ENCODE measurements at places on chromosomes 16 and 17.

- no peak for DNase-seq
Observed at GRCh38 chr17:48925251-48925990, 17.2 kb downstream of the UBE2Z start.

DNA sequence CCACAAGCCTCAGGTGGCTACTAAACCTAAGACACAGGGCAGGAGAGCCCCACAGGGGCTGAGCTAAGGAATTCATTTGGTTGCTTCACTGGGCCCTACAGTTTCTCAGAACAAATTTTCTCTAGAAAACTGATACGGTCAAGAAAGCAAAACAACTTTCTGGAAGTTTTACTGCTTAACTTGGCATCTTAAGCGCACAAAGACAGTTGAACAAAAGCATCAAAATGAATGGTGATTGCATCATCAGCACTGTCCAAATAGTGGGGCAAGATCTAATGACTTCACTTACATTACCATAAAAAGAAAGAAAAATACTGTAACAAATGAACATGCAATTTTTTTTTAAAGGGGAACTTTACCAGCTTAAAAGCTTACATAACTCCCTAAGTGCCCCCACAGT lies 47.6 kb downstream of the XPO6 start:
- DNase-seq = no peak

GRCh38 chr17:4858068-4858881 lies 25.1 kb downstream of the MINK1 start:
- no peak for DNase-seq

DNA sequence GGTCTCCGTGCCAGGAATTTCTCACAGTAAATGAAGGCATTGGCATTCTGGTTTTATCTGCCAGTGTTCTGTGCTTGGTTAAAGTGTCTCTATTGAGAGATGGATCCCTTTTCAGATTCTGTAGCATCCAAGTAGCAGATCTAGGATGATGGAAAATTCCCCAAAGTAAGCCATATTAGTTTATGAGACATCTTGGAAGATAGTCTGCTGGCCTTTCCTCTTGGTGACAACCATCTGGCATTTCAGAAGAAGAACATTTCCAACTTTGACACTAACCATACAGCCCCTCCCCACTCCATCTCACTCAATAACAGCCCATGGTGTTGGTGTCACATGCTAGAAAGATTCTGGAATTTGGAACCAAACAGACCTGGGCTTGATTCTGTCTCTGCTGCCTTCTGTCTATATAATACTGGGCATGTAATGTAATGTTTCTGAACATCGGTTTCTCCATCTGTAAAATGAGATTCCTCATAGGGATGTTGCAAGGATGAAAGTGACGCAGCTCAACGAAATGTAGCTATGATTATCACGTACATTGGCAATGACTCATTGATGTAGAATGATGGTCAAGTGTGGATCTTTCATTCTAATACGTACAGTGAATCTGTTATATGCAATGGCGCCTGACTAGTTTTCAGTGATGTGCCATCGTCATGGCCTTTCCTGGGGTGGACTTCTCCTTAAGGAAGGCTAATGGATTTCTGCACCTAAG lies 32.6 kb upstream of the PIRT start:
- DNase-seq = no peak

GRCh38 chr16:49972961-49973360 lies 52.1 kb upstream of the CNEP1R1 start:
- DNase-seq = no peak

DNA sequence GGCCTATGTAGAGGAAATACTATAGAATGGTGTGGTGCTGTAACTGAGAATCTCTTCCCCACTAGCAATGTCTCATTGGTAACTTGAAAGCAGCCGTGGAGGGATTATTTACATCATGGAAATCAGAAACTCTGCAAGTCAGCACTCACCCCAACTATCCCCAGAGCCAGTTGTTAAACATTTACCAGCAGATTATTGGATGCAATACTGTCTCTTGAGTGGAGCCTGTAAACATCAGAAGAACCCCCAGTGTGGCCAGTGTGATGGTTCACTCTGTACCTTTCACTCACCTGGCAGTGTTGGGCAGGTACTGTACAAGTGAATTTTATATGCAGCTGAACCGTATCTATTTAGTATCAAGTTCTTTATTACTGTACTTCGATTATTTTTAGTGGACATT lies 299.8 kb upstream of the SALL1 start:
- no peak for DNase-seq

GRCh38 chr16:58114827-58115825 lies 14.1 kb downstream of the CFAP20 start:
- no peak for DNase-seq

DNA sequence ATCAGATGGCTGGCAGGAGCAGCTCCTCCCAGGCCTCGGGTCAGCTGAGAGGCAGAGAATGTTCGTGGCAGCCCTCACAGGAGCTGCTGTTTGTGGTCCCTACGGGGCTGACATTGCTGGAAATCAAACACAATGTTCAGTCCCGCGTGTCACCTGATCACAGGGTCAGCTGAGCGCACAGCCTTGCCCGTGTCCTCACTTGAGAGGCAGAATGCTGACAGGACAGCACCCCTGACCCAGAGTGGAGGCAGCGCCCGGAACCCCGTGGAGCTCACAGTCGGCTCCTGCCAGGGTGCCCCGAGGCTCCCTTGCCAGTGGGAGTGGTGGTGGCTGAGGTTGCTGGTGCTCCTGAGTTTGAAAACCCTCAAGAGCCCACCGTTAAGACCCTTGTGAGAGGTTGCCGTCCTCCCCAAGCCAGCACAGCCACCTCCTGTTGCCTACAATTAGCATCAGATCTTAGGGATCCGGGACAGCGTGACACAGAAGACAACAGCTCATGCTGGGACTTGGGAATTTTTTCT lies 3.6 kb upstream of the CHMP6 start:
- no peak for DNase-seq

DNA sequence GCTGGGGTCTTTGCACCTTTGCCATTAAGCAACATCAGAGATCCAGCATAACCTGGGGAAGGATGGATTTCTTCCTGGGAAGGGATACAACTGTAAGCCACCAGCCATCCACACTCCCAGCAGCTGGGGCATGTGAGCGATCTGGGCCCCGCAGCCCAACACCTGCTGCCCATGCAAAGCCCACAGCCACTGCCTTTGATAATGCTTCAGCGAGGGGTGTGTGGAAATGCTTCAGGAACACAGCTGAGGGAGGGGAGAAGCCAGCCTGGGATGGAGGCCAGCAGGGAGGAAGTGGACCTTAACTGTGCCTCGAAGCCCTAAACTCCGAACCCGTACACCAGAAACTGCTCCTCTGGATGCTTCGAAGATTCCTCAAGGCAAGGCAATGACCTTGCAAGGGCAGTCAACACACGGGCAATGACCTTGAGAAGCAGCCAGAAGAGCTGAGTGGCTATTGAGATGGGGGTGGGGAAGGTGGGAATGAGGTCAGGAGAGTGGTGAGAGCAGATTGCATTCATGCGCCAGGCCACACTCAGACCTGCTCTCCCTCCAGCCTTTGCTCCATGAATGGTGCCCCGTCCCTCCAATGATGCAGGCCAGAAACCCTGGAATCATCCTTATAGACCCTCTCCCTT lies 49.1 kb downstream of the KATNIP start:
- no peak for DNase-seq

DNA sequence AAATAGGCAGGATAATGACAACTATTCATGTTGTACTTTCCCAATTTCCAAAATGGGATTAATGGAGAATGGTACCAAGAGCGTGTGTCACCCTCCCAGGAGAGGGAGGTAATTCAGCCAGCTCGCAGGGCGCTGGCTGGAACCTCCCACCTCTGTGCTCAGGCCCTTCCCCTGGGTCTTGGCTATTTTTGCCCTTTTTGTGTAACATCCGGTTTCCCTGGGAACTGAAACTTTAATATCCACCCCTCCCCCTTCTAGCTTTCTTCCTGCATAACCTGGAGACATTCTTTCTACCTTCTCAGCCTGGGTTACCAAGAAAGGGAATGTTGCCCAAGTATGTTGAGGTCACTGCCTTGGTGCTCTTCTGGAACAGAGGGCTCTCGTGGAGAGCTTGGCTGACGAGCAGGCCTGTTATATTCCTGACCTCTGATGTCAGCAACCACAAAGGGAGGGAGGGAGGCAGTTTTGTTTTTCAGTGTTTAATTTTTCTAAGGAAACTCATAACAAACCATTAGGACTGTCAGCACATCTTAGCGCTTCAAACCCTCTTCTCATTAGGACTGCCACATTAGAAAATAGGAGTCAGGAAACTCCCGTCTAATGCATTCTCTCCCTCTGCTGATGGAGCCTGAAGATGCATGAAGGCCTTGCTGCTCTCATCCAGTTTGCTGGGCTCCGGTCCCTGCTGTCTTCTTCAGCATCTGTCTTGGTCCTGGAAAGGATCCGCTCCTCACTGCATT lies 25.6 kb downstream of the ITGB3 start:
- DNase-seq = no peak

DNA sequence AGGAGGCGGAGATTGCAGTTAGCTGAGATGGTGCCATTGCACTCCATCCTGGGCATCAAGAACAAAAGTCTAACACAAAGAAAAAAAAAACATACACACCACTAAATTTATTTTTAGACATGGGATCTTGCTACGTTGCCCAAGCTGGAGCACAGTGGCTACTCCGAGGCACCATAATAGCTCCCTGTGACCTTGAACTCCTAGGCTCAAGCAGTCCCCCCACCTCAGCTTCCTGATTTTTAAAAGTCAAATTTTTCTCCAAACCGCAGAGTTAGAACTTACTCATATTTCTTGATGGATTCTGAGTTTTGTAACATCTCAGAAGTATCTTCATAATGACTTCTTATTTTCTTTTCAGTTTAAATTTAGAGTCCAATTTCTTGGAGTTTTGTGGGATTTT lies 3.4 kb downstream of the CMTM4 start:
- no peak for DNase-seq

DNA sequence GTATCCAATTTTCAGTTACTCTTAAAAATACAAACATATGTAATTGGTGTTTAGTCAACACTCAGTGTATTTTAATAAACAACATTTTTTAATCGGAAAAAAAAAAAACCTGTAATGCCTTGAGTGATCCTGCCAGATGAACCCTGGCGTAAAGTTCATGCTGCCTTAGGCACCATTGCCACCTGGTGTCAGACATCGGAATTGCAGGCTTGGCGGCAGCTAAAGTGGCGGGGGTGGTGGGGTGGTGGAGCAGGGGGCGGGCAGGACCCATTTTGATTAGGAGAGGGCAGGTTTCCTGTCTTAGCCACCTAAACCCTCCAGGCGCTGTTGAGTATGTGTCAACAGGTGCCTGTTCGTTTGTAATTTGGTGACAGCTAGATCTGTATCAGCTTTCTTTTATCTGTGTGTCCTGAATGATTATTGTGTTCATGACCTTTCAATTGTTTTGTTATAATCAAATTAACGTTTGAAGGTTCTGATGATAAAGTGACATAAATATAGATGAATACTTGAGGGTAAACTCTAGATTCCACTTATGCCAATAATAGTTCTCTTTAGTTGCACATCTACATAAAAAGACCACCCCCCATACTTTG lies 588.7 kb downstream of the CDH13 start:
- DNase-seq = peak; percentile 66

- peak; percentile 85 for DNase-seq
Observed at GRCh38 chr17:42287977-42288802, at the start of gene STAT5A. Gene STAT5A, plus strand, starts transcription at chr17:42288498. Its CDS starts 914 bp downstream, at chr17:42289412.

DNA sequence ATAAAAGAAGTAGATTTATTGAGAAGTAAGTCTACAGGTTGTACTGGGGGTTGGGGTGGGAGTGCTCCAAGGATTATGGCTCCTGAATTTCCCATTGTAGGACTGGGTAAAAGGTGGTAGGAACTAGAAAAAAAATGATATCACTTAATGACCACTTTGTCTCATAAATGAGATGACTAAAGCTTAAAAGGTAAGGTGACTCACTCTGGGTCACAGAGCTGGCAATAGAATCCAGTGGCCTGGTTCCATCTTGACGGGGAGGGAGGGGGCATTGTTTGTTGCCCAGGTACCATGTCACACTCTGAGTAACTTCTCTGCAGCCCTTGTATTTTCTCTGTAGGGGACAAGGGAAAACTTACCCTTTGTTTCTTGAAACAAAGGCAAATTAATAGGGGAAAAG lies 126.1 kb downstream of the PITPNC1 start:
- peak; percentile 44 for DNase-seq

GRCh38 chr16:67075331-67075730 lies 34.4 kb upstream of the PHAF1 start:
- no peak for DNase-seq

DNA sequence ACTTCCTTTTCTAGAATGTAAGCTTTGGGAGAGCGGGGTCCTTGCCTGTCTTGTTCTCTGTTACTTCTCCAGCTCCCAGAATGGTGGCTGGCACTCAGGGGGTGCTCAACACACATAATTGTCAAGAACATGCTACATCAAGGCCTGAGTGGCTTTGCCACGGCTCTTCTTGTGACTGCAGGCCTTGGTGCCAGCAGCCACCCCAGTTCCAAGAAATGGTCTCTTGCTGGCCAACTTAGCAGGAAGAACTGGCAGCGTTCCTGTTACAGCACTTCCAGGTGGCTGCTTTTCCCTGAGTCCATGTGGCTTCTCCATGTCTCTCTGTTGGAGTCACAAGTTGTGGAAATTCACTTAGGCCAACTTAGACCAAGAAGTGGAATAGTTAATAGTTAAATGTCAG lies 36.1 kb downstream of the PRKCB start:
- no peak for DNase-seq

DNA sequence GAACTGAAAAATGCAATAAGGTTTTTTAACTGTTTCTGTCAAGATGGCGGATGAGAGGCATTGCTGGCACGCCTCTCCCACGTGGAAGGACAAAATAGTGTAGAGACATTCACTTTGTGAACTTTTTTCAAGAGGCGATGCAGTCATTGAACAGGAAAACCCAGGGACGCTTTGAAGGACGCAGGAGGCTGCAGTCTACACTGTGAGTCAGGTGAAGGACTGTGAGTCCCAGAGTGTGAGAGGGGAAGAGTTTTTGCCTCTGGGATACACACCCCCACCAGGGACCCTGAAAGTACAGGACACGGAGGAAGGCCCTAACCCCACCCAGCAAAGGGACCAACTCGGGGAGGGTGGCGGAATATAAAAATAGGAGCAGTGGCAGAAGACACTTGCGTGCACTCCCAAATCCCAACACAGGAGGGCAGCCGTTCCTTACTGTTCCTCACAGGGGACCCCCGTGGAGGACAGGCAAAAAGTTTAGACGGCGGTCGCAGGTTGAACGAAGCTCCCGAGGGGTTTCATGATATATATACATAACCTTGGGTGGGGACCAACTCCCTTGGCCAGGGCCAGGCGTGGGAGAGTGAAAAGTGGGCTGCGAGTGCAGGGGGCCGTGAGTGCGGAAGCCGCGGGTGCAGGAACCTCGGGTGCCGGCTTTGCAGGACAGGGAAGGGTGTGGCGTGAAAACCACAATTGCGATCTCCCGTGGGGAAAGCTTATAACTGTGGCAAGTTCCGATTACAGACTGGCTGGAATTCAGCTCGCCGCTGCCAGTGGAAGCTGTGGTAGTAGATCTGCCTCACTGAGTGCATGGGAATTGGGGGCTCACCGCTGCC lies 82.0 kb upstream of the ALOX12 start:
- DNase-seq = peak; percentile 85

Measured in activated CD4-positive, alpha-beta T cell treated with anti-CD3 and anti-CD28 coated beads for 48 hours (primary cell).